ENCODE measurements at places on chromosomes 1 and 21.

DNA sequence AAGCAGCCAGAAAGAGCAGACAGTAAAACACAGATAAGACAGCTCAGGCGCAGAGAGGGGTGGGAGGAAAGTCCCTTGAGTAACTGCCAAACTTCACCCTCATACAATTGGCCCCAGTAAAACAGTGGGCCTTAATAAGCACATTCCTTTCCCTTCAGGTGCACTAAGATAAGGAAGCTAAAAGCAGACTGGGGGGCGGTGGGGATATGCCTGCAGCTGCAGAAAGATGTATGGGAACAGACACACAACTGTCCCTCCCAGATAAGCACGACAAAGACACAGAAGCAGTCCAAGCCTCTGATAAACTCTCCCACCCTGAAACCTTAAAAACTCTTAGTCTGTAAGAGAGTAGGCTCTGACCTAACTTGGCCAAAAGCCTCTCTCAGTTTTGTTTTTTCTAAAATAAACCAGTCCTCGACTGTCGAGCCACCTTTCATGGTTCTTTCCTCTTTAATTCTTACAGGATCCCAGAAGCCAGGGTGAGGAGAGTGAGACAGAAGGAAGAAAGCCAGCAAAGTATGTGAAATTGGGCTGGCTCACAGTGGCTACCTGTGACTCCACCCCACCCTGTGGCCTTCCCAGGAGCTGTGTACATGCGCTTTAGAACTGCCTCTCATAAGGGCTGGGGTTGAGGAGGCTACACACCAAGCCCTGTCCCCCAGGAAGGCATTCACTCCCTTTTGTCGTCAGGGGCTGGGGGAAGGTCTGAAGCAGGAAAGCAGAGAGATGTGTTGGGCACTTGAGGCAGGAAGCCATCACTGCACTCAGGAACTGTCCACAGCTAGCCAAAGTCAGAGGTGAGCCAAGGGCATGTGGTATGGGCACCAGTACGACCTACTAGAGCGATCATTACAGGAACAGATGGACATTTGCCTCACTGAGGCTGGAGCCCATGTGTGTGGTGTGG is 4.6 kb downstream of the PGLYRP4 start:
- DNase-seq, result no peak

- no peak for DNase-seq
Observed at GRCh38 chr1:209107535-209107934, 476.0 kb upstream of the CAMK1G start.

DNA sequence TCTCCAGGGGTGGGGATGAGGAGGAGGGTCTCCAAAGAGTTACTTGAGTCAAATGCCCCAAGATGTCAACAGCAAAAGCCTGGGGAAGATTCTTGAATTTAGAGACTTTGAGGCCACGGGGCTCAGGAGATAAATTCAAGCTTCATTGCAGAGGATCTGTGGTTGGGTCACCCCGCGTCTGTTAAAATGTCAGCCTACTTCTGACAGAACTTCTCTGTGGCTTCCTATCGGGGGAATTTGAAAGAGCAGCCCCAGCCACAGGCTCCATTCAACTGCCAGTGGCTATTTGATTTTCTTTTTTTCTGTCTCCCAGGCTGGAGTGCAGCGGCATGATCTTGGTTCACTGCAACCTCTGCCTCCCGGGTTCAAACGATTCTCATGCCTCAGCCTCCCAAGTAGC is 62.5 kb upstream of the EFHD2 start:
- DNase-seq, result no peak

DNA sequence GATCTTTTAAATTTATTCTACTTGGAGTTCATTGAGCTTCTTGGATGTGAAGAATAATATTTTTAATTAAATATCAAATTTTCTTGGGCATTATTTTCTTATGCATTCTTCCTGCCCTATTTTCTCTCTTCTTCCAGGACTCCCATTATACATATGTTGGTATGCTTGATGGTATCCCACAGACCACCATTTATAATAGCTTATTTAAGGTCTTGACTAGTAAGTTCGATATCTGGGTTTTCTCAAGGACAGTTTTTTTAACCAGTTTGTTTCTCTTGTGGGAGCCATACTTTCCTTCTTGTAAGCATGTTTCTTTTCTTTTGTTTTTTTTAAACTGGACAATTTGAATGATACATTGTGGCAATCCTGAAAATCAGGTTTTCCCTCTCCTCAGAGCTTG is 15.4 kb upstream of the DDR2 start:
- no peak for DNase-seq

GRCh38 chr1:176325664-176326063 is 118.6 kb upstream of the COP1 start:
- DNase-seq, result no peak

GRCh38 chr1:162187687-162188276 is 118.3 kb downstream of the NOS1AP start:
- DNase-seq, result no peak

- DNase-seq, result no peak
Observed at GRCh38 chr1:229224308-229224707, 46.6 kb upstream of the RAB4A start.

DNA sequence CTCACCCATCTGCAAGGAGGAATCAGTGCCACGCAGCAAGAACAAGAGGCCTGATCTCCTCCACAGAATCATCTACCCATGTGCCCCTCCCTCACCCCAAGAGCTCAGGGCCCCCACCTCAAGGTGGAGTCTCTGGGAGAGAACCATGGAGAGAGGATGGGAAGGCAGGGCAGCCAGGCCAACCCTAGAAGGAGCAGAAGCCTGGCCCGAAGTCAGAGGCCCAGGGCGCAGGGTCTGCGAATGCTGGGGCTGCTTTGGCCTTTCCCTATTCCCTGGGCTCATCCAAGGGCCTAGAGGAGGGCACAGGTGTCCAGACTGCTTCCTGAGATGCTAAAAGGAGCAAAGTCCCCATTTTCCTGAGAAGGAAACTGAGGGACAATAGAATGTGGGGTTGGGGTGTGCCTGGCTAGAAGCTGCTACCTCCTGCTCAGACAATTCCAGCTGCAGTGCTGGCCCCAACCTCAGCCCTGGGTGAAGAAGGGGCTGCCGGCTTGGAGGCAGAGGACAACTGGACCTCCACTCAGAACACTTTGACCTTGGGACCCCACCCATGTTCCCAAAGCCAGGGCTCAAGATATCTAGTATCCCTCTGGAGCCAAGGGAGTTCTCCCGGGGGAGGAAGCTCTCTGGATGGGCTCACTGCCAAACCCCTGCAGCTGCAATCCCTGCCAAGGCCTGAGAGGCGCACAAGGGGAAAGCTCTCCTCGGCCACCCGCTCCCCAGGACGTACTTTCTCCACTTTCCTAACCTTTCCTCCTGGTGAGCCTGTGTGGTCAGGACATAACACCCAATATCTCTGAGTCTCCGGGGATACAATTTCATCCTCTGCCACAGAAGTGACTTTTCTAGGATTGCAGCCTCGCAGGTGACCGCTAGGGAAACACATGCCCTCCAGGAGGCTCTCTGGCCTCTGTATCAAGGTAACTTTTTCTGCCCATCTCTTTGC is 16.6 kb upstream of the LEMD1 start:
- DNase-seq, result no peak

DNA sequence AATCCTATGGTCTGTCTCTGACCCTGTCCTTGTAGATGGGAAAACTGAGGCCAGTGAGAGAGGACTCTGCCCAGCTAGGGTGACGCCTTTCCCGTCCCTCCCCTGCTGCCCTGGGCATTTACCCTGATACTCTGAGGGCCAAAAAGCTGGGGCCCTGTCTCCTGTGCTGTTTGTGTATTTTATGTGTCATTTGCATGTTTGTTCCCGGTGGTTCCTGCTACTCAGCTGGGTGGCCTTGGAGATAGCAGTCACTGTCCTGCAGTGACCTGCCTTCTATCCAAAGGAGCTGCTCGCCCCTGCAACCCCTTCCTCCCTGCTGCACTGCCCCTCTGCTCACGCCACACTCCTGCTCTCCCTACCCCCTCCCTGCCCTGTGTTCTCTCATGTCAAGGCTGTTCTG is 41.1 kb upstream of the KDM4A start:
- DNase-seq, result no peak

DNA sequence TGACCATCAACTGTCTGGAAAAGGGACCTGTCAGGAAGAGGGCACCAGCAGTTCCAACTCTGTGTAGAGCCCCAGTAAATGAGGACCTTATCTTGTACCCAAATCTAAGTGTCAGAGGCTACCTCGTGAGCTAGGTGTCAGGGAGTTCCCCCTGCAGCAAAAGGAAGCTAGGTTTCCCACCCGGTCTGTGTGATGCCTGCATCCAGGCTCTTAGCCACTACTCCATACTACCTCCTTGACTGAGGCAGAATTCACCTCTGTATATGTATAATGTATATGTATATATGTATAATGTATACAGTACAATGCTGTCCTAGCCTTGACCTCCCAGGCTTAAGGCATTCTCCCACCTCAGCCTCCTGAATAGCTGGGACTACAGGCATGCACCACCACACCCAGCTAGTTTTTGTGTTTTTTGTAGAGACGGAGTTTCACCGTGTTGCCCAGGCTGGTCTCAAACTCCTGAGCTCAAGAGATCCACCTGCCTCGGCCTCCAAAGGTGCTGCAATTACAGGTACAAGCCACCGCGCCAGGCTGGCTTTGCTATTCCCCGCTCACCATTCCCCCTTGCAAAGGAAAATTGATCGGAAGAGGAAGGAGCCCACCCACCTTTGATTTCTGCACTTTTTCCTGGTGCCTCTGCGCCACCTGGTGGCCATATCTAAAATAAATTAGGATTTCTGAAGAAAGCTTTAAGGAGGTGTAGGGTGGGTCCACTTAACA is 15.7 kb upstream of the LUZP1 start:
- no peak for DNase-seq

GRCh38 chr1:87369736-87370478 is 41.2 kb downstream of the LMO4 start:
- DNase-seq, result no peak

DNA sequence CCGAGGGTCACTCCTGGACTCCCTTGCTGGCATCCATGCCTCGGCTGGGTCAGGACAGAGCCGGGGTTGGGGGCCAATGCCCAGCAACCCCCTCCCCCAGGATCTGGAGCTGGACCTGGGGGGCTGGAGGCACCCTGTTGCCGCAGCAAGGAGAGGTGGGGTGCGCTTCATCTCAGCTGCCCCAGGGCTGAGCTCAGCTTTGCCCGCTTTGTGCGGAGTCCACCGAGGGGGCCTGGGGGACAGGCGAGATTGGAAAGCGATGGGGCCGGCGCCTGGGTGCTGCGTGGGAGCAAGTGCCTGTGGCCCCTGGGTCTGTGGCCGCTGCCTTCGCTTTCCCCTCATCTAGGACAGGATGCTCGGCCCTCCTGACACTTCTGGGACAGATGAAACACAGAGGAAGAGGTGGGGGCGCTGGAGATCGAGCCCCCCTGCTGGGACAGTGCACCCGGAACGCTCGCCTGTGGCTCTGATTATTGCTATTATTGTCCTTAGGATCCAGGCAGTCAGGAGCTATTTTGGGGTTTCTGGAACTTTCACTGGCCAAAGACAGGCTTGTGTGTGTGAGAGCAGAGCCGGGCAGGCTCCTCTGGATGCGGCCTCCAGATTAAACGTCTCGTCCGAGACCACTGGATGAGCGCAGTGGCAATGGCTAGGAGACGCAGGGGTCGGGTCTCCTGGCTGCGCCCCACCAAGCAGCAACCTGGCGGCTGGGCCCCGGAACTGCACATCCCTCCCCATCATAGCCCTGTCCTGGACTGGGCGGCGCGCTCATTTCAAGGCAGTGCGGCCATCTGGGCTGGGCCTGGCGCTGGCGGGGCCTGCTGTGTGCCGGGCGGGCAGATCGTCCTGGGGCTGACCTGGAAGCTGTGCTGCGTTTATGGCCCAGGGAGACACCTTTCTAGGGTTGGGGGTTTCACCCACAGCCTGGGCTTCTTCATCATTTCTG is 13.8 kb downstream of the PRDM16 start:
- no peak for DNase-seq

- no peak for DNase-seq
Observed at GRCh38 chr1:86948212-86948611, 33.8 kb downstream of the HS2ST1 start.

DNA sequence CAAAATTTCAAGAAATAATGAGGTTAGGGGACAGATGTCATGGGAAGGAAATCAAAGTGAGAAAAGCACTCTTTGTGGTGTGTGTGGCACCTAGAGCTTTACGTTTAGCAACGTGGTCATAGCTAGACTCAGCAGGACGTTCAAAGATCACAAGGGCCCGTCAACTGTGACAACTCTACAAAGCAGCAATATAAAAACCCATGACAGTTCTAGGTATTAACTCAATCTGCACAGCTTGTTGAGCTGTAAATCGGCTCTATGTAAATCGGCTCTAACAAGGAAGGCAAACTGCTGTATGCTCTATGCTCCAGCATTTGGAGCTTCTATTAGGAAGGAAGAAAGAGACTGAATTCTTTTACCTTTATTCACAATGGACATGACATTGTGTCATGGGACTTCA is 64.8 kb downstream of the TP53BP2 start:
- DNase-seq, result no peak

DNA sequence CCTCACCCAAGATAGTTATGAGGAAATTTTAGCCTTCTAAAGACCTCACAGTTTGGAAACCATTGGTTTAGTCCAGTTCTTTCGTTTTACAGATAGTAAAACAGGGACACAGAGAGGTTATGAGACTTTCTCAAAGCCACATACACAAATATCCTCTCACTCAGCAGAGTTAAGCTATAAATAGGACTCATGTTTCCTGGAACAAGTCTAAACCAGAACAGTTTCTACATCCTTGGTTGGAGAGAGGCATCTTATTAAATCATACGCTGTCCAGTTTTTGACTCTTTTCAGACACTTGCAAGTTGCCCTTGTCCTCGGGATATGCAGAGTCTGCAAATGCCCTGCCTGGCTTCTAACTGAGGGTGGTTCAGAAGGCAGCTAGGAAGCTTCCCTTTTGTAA is 462.1 kb upstream of the DEPDC1 start:
- no peak for DNase-seq

DNA sequence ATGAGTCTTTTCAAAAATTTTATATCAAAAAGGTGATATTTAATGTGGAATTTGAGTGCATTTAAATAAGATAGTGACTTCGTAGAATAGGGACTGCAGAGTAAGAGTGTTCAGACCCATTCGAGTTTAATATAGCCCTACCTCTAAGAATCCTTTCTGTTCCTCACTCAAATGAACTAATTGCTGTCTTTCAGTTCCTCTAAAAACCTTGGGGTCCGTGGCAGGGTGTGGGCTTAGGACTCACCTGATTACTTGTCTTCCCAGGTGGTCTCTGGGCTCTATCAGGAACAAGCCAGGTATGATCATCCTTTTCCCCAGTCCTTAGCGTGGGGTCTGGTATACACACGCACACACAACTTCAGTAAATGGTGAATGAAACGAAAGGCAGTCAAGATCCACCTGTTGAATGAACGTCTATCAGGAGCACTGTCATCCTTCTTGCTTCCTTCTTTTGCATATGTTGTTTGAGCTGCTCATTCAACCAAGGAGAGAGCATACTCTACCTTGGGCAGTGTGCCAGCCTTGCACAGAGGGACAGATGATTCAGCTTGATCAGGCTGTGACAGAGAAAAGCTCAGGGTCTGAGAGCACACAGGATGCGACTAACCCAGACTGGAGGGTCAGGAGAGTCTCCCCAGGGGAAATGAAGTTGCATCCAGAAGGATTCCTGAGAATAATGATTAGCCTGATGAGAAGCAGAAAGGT is 1.2 kb upstream of the RNF11 start:
- no peak for DNase-seq

DNA sequence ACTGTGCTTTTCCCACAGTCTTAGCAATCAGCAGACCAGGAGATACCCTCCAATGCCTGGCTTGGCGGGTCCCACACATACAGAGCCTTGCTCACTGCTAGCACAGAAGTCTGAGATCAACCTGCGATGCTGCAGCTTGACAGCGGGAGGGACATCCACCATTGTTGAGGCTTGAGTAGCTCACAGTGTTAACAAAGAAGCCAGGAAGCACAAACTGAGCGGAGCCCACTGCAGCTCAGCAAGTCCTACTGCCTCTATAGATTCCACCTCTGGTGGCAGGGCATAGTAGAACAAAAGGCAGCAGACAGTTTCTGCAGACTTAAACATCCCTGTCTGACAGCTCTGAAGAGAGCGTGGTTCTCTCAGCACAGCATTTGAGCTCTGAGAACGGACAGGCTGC is 33.4 kb downstream of the MNDA start:
- DNase-seq, result no peak
